Natural killer cell treated with Interleukin-12 subunit alpha and Interleukin-12 subunit beta and Interleukin-15 and Interleukin-18, amount 100 ng/mL, for 72 hours (primary cell): ENCODE measurements at places on chromosomes 6 and 20.

DNA sequence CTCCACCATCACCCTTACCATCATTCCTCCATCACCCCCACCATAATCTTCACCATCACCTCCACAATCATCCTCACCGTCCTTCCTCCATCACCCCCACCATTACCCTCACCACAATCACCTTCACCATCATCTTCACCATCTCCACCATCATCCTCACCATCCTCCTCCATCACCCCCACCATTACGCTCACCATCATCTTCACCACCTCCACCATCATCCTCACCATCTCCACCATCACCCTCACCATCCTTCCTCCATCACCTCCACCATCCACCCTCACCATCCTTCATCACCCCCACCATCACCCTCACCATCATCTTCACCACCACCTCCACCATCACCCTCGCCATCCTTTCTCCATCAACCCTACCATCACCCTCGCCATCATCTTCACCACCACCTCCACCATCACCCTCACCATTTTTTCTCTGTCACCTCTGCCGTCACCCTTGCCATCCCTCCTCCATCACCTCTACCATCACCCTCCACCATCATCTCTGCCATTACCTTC lies 33.1 kb upstream of the MPC1 start:
- DNase-seq: peak; percentile 6

- no peak for DNase-seq
Observed at GRCh38 chr6:14371530-14371929, 254.0 kb downstream of the CD83 start.

DNA sequence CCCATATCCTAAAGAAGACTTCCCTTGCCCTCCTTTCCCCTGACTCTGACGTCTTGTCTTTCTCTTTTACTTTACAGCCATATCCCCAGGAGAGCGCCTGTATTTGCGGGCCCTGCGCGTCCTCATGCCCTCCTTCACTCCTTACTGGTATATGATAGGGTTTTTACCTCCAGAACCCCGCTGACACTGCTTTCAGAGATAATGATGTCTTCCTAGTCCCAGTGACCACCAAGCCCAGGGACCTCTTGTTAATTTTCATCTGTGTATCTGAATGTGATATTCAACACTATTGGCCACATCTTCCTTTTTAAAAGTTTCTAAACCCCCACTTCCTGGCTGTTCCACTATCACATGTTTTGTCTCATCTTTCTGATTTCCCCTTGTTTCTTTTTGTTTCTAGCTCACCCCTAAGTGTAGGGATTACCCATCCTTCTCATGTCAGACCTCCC lies 102.0 kb downstream of the HIVEP1 start:
- no peak for DNase-seq

GRCh38 chr6:221531-222349 lies 70.5 kb upstream of the DUSP22 start:
- no peak for DNase-seq

DNA sequence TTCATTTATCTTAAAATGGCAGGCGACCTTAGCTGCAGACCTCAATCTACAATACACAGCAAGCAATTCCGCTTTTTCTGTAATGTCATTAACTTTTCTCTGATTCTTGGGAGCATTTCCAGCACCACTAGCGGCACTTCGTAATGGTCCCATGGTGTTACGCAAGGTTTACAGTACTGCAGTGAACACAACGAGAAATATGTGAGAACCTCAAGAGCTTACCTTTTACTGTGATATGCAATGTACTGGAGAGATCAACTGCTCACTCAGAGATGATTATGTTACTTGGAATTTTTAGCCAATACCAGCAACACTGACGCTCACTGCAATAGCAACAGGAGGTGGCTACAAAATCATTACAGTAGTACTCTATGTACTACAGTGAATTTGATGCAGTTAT lies 2.8 kb upstream of the CEP43 start:
- no peak for DNase-seq
